ENCODE measurements at places on chromosomes 7 and 10.

- DNase-seq, result no peak
These were observed 26.4 kb downstream of the BEND7 start for GRCh38 chr10:13502380-13502779.

GRCh38 chr7:155291045-155291530 lies 6.6 kb upstream of the INSIG1 start:
- DNase-seq, result no peak

- DNase-seq, result no peak
These were observed 283.8 kb downstream of the DNAJB6 start for GRCh38 chr7:157620616-157621015.

- DNase-seq, result no peak
These were observed 179.4 kb downstream of the PDE1C start for GRCh38 chr7:31890766-31891165.

All from AG04450 (cell line).